Stimulated activated CD8-positive, alpha-beta memory T cell treated with anti-CD3 and anti-CD28 coated beads, Interleukin-2, amount 100 ng/mL, for 1 hour (primary cell): ENCODE measurements at places on chromosomes 16 and 17.

GRCh38 chr16:85571563-85571812 lies 41.6 kb upstream of the GSE1 start:
- no peak for DNase-seq

GRCh38 chr16:86479419-86479818 lies 30.9 kb upstream of the FOXF1 start:
- DNase-seq, result no peak

DNA sequence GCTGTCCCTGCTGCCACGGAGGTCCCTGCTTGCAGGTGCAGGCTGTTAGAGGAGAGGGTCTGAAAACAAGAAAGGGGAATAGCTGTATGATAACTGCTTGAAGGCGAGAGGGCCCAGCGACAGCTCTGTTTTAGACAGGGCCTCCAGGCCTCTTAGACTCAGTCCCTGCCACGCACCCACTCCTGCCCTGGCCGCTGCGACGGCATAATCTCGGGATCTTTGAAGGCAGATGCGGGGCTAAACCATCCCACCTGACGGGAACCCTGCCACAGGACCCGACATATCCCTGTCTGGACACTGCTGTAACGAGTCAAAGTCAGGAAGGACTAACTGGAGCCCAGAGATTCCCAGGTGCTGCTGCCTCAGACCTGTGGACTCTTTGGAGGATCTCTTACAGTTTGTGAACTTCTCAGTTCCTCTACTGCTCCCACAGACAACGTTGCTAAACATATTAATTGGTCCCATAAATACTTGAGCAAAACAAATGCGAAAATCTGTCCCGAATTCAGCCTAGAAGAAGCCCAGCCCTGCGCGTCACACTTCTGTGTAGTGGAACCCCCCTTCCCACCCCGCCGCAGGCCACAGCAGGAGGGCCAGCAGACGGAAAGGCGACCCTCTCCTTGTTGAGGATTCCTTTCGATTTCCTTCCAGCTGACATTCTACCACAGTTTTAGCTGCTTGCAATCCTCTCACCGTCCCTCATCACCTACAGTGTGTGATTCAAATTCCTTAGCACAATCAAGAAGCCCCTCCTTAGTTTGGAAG lies 998 bp upstream of the TMEM11 start:
- no peak for DNase-seq

DNA sequence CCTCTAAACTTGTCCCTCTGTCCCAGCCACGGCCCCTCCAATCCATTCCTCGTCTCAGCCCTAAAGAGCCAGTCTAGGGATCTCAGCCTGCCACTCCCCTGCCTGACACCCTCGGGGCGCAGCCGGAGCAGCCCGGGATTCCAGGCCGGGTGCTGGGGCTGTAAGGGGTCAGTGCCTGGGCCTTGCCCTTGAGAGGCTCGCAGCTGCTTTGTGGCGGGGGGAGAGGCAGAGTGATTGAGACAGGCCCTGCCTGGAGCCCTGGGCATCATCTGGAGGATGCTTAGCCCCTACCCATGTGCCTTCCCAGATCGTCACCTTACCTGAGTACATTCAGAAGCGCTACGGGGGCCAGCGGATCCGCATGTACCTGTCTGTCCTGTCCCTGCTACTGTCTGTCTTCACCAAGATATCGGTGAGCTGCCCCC lies 8.3 kb downstream of the SLC5A10 start:
- DNase-seq, result no peak

DNA sequence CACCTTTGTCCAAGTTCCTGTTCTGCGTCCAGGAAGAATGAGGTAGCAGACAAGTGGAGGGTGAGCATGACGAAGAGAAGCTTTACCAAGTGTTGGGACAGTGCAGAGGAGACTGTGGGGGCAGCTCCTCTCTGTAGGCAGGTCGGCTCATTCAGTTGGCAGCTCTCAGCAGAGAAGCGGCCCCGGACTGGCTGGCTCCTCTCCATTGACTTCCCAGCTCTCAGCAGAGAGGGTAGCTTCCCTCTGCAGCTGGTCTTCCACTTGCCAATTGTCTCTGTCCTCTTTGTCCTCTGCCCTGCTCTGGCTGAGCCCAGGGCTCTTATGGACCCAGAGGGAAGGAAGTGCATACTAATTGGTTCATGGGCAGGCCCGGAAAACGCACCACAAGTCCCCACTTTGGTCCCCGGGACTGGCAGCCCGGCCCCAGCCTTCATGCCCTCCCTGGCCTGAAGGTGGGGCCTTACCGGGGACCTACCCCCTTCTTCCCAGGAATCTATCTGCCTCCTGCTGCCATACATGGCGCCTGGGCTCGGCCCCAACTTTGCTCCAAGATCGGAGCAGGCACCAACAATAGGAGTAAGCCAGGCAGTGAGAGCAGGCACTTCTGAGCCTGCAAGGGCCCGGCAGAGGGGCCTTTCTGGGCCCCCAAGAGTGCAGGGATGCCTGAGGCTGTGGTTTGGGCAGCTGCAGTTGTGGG lies 10.1 kb downstream of the KCTD5 start:
- DNase-seq, result no peak

DNA sequence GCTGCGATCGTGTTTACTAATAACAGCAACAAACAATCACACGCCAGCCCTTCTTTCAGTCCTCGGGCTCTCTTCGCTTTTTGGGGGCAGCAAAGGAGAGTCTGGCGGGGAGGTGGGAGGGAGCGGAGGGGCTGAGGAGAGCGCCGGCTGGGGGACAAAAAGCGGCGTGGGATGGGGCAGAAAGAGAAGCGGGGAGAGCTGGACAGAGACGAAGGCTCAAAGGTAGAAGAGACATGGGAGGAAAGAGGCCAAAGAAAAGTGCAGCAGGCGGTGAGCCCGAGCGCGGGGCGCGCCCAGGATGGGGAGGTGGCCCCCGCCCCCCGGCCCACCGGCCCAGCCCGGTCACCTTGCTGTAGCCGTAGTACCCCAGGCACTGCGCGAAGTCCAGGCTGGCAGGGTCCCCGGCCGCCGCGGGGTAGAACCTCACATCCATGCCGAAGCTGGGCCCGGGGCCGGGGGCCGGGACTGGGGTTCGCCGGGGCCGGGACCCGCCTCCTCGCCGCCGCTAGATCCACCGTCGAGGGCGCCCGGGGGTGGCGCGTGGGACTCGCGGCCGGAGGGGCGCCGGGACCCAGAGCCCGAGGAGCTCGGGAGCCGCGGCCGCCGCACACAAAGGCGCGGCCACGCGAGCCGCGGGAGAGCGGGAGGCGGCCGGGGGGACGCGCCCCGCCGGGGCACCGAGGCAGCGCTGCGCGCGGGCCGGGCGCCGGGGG lies 496 bp downstream of the TOX3 start:
- no peak for DNase-seq

GRCh38 chr17:63267846-63268245 lies 178.3 kb downstream of the CYB561 start:
- no peak for DNase-seq

DNA sequence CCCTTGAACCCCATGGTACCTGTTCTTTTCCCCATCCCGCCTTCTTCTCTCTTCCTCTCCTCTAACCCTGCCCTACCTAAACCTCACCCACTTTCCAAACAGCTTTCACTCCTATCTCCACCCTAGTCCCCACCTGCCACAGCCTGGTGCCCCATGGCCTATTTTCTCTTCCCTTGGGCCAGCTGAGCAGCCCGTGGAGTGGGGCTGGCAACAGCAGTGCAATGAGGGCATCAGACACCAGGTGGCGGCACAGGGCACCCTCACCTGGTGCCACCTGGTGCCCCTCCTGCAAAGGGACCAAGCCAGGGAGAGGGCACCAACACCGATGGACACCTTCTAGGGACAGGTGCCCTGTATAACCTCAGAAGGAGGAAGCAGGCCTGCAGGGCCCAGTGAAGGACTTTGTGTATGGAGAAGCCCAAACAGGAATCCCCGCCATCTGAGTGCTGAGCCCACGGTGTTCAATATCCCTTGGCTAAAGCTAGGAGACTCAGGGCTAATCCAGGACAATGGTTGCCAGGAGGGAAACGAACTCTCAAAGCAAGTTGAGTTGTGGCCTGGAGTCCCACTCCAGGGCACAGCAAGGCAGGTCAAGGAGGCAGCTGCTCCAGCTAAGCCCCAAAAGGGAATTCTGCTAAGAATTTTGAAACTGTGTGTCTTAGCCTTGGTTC lies 4.0 kb upstream of the ABCC3 start:
- DNase-seq, result peak; percentile 35

DNA sequence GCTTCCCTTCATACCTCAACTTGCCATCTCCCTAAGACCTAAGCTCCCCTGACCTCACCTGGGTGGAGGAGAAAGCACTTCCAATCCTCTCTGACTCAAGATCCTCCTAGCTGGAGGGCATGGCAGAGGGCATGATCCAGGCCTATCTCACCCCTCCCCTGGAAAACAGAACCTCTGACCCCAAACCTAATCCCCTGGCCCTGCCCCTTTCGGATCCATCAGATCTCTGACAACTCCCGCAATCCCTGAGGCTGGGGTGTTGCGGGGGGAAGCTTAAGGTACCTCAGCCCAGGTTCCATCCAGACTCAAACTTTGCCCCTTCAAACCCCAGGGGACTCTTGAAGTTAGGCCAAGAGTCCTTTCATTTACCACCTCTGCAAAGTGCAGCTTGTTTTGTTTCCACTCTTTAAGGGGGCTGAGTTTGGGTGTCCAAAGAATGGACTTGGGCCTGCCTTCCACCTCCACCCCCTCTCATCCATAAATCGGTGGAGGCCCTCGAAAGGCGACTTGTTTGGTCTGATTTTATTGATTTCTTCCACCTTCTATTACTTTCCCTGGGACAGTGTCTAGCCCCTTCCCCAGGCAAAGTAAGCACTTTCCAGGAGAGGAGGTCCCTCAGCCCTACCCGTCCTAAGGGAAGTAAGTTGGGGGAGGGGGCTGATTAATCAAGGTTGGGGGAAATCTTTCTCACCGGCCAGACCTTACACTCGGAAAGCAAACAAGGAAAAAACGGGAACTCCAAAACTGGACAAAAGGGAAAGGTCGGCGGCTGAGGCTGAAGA lies 2.6 kb downstream of the EPOP start:
- DNase-seq, result no peak

DNA sequence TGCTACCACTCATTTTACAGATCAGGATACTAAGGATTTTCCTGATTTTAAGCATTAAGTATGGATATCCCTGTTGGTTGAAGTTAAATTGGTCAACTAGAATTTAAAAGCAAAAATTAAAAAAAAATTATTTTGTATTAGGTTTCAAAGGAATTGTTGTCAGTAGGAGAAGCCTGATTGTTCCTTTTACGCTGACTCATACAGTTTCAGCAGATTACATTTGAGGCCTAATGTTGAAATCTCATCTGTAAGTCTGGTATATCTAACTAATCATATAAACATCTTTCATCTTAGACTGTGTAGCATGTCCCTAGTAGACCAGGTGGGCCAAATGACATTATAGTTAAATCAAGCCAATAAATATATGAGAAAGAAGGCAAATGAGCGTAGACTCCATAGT lies 83.5 kb downstream of the FTO start:
- DNase-seq, result no peak

DNA sequence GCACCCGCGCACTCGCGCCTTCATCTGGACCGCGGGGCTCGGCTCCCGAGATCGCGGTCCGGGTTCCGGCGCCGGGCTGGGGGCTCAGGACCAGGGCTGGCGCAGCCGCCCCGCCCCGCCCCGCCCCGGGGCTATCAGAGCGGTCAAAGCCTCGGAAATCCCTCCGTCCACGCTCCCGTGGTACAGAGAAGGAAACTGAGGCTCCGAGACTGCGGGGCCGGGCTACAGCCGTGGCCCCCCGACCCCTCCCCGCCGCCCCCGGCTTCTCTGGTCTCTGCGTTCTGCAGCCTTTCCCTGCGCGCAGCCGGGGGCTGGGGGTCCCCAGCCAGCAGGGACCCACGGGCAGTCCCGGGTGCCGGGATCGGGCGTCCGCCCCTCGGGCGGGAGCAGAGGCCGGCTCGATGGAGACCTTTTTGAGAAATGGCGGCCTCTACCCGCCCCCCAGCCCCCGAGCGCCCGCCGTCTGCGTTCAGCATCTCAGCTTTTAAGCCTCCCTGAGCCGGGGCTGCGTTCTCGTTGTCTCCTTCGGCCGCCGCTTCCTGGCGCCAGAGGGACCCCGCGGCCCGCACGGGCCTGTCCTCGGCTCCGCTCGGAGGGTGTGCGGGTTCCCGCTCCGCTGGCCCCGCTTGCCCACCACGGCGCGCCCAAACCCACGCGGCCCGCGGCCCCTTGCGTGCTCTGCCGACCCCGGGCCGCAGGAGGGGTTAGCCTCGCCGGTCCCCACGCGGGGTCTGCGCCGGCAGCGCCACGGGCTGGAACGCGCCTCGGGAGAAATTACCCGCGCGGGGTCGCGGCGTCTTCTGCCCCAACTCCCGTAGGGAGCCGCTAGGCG lies 1.5 kb upstream of the NPTX1 start:
- no peak for DNase-seq

DNA sequence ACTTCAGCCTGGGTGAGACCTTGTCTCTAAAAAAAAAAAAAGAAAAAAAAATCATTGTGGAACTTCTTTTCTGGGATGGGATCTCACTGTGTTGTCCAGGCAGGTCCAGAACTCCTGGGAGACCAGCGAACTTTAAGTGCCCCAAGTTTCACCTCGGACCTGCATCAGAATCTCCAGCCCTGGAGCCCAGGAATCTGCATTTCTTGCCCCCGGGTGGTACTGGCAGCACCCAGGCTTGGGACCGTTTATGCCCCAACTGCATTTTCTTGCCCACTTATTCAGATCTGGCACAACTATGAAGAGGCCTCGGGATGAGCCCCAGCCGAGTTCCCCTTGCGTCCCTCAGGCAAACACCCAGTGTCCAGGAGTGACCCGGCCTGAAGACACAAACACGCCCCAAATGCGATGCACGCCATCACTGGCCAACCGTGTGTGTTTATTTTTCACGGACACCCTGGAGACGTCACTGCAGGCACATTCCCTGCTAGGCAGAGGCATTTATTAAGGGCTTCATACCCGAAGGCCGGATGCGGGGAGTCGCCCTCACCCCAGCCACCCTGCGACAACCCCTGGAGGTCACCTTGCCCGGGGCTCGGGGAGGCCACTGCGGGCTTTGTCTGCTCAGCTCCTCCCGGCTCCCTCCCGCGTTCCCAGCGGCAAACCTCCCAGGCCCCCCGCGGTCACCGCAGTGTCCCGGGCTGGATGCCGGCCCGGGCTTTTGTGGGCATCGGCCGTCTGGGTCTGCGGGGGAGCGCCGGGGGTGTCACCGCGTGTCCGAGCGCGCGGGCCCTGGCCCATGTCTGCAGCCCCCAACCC lies 684 bp upstream of the SPIRE2 start:
- no peak for DNase-seq

GRCh38 chr16:66406534-66407221 lies 20.4 kb upstream of the BEAN1 start:
- peak; percentile 78 for DNase-seq

DNA sequence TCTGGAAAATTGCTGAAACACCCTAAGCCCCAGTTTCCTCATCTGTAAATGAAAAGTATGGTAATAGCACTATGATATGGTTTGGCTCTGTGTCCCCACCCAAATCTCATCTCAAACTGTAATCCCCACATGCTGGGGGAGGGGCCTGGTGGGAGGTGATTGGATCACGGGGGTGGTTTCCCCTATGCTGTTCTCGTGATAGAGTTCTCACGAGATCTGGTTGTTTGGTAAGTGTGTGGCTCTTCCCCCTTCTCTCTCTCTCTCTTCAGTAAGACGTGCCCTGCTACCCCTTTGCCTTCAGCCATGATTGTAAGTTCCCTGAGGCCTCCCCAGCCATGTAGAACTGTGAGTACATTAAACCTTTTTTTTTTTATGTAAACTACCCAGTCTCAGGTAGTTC lies 490.7 kb downstream of the TMEM114 start:
- DNase-seq, result no peak
